ENCODE measurements at places on chromosomes 6 and 20.

DNA sequence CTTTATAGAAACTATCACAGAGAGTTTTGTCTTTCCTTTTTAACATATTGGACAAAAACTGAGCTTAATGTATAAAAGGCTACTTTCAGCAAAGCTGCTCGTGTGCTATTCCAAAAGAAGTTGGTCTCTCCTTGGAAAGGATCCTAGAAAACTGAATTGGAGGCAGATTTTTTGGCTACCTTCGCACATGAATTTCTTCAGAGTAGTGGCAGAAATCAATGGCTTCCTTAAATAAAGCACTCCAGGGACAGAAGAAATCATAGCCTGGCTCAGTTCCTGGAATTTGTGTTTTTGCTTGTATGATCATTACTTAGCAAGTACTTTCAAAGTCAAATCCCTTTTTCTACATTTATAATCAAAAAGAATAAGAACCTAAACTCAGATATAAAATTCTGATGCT lies 780.3 kb downstream of the PHF3 start:
- no peak for DNase-seq

GRCh38 chr20:56690531-56691175 lies 61.5 kb downstream of the TFAP2C start:
- no peak for DNase-seq

- DNase-seq, result no peak
These were observed 732 bp downstream of the HRH3 start for GRCh38 chr20:62219101-62219991.

DNA sequence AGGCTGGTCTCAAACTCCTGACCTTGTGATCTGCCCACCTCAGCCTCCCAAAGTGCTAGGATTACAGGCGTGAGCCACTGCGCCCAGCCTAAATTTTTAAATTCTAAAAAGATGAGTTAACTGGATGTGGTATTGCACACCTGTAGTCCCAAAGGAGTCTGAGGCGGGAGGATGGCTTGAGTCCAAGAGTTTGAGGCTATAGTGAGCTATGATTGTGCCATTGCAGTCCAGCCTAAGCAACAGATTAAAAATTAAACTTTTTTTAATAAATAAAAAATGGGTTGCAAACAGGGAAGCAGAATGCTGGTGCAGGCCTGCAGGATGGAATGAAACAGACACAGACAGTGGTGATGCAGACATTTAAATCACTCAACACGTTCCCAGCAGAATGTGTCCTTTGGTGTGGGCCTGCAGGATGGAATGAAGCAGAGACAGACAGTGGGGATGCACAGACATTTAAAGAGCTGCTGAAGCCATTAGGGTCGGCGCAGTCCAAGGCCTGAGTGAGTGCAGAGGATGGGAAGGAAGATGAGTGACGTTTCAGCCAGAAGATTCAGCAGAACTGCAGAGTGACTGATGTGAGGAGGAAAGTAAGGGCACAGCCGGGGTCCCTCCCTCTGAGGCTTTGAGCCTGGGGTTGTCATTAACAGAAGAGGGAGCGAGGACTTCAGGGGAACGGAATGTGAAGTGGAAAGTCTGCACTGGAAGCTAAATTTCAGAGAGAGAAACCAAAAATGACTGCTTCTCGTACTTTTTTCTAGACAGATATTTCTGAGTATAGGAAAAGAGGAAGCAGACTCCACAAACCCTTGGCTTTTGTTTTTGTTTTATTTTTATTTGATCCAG lies 117.5 kb downstream of the RIN2 start:
- no peak for DNase-seq

GRCh38 chr20:43015566-43015965 lies 174.1 kb downstream of the PTPRT start:
- no peak for DNase-seq

DNA sequence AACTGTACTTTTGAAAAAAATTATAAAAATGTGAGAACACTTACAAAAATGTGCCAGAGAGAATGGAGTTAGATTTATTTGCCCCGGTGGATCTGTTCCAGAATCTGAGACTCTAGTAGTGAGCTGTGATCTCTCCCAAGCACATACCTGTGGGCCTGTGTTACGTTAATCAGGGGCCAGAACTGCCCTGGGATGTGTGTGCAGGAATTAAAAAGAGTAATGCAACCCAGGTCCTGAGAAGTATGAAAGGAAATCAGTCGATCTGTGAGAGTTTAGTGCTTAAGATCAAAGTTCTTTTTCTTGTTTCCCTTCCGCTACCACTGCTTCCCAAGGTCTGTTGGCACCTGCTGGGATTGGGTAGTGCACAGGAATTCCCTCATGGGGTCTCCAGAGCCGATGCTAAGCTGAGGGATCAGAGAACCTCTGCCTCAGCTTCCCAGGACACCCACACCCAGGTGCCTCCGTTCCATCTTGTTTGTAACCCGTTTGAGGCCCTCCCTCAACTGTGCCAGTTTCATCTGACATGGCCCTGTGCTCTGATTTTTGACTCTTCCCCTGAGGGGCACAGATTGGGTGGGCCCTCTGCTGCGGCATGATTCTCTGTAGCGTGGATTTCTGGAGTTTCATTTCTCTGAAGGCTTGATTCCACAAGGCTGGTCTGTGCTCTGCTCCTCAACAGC lies 87.7 kb downstream of the RREB1 start:
- no peak for DNase-seq

DNA sequence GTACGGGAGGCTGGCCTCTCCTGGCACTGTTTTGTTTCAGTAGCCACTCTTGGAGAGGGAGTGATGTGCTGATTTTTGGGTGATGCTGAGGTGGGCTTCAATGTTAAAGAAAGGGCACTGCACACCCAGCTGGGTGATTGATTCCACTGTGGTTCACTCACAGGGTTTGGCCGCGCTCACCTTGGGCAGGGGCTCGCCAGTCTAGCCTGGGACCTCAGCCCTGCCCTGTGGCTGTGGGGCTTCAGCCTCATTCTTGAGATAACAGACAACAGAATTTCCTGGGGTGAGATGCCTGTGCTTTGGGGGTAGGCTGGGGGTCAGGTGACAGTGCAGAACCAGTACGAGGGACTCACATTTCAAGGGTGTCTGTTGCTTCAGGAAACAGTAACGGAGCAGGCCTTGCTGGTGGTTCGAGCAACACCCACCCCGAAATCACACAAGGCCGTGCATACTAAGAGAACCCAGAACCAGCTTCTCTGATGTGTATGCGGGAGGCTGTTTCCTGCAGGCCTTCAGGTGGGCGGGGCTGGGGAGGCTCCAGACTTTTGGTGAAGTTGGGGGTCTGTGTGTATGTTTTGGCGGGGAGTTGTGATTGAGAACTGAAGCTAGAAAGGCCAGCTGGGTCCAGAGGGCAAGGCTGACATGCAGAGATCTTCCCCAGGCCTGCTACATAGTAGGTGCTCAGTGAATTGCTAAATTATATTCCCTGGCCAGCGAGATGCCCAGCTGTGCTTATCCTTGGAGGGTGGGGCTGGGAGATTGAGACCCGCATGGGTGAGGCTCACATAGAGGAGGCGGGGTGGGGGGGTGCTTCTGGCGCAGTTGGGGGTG lies 154.2 kb upstream of the RNF24 start:
- no peak for DNase-seq

GRCh38 chr20:17431621-17432364 lies 99.4 kb downstream of the BFSP1 start:
- peak; percentile 46 for DNase-seq

GRCh38 chr6:156113631-156114030 lies 658.0 kb upstream of the NOX3 start:
- DNase-seq, result no peak
